ENCODE measurements at places on chromosomes 7 and 10.

DNA sequence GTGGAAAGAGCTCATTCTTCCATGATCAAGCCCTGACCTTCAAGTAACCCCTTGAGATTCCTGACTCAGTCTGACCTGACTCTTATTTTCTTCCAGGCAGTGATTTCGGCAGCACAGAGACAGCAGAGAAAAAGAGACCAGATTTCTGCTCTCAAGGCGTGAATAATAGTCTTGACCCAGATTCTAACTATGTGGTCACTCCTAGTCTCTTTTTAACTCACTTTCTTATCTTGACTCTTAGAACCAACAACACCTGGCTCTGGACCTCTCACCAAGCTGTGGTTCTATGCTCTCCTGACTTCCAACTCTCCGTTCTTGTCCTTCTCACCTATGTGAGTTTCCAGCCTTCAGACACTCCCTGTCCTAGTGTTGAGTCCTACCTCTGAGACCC, 36.9 kb upstream of the KDM7A start:
- DNase-seq: no peak

GRCh38 chr10:44042926-44043602, 341.8 kb downstream of the CXCL12 start:
- DNase-seq: no peak

GRCh38 chr10:109893386-109893785, 29.9 kb downstream of the XPNPEP1 start:
- DNase-seq: no peak

DNA sequence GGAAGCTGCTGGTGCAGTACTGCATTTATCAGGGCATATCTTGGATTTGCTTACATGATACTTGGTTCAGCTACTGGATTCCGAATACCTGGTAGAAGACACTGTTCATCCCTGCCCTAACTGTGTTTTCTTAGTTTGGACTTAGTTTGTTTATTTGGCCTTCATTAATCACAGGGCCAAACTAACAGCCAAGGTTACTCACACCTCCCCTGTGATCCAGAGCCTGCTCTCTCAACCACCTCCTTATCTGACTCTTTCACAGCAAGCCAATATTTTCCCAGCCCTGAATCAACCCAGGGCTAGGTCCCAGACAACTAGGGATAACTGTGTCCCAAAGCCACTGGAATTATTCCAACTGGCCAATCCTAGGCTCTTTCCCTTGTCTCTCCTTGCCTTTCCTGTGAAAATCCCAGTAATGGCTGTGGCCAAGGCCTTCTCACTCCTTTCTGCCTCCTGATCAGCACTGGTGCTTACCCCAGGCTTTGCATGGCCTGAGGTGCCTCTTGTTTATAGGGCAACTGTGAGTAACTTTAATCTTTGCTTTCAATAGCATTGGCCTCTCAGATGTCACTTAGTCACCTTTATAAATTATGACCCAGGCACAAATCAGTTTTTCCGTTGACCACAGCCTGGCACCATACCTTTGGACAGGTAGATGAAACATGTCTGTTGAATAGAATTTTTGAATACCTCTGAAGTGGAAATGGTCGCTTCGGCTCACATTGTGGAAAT, 9.3 kb upstream of the JCAD start:
- DNase-seq: no peak

All from K562 (cell line).